ENCODE measurements at places on chromosomes 16 and 17. TPM values are rescaled to one million over a fixed set of nuclear protein-coding genes. Genes with fewer than 3 reads are reported as not detected.

DNA sequence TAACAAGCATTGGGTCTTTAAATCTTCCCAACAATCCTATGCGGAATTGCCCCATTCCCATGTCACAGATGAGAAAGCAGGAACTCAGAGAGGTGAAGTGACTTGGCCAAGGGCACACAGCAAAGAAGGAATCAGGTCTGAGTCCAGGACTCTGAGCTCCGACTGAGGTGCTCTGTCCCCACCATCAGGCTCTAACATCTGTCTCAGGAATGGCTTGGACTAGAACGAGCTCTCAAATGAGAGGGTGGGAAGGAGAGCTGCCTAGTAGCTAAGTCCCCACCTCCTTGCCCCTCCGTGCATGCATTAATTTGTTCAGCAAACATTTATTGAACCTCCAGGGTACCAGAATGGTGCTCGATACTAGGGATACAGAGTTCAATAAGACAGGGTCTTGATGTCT, 26.7 kb downstream of the ABCC3 start:
- no peak for DNase-seq

GRCh38 chr16:73058616-73059409, 10.9 kb upstream of the ZFHX3 start:
- DNase-seq = peak; percentile 80

DNA sequence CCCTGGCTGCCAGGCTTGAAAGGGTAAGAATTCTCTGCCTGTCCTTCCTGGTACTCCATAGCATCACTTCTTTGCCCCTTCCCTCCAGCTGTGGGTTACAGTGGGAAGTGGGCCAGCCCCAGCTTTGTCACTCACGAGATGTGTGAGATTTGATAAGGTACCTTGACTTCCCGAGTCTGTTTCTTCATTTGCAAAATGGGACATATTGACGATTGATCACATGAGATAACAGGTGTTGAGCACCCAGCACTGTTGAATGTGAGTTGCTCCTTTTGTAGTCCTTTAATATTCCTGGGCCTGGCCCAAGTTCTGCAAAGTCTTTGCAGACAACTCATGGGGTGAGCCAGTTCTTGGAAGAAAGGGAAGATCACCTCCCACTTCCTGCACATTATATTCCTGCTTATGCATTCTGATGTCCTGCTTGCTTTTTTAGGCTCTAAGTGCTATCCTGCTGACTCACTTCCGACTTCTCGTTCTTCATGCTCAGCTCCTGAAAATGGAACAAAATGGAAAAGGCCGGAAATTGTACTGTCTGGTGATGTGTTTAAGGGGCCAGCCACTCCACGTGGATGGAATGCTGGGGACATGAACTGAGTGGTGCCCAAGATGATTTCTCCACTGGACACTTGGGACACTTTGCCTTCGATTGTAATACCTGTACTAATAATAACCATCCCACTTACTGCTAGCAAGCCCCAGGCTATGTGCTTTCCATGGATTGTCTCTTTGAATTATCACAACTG, 8.3 kb upstream of the NLK start:
- DNase-seq = no peak

DNA sequence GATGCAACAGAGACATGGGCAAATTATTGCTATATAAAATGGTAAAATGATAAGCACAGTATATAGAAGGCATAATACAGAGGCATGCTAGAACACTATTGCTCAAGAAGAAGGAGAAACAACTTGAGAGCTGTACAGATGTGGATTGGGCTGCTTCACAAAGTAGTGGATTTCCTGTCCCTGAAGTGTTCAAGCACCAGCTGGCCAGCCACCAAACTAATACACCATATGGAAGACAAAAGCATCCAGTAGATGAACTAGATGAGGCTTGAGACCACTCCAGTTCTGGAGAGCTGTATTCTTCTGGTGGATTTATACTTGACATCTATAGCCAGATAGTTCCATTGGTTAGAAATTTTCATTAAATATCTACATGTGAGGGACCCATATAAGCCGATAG, 134.1 kb upstream of the GNAO1 start:
- DNase-seq = no peak

- DNase-seq = no peak
These were observed 39.7 kb downstream of the ERCC4 start for GRCh38 chr16:13959626-13960025.

Gene GCGR
- total RNA-seq = not detected
